ENCODE measurements at places on chromosomes 5 and 9.

- DNase-seq: no peak
Observed at GRCh38 chr9:122033775-122034373, 59.2 kb downstream of the TTLL11 start.

GRCh38 chr5:56822981-56823380 lies 7.6 kb downstream of the MAP3K1 start:
- DNase-seq: no peak

DNA sequence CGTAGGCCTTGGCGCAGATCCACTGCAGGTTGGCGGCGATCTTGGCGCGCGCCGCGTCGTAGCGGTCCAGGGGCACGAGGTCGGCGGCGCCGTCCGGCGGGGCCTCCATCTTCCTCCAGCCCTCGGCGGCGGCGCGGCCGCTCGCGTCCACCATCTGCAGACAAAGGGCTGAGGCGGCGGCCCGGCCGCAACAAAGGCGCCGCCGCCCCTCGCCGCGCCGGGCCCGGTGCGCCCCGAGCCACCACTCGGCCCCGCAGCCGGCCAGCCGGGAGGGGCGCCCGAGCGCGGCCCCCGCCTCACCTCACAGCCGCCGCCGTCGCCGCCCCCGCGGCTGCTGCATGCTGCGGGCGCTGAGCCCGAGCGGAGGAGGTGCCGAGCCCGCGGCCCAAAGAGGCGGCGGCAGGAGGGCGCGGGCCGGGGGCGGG lies 328 bp downstream of the CAMSAP1 start:
- DNase-seq: no peak

DNA sequence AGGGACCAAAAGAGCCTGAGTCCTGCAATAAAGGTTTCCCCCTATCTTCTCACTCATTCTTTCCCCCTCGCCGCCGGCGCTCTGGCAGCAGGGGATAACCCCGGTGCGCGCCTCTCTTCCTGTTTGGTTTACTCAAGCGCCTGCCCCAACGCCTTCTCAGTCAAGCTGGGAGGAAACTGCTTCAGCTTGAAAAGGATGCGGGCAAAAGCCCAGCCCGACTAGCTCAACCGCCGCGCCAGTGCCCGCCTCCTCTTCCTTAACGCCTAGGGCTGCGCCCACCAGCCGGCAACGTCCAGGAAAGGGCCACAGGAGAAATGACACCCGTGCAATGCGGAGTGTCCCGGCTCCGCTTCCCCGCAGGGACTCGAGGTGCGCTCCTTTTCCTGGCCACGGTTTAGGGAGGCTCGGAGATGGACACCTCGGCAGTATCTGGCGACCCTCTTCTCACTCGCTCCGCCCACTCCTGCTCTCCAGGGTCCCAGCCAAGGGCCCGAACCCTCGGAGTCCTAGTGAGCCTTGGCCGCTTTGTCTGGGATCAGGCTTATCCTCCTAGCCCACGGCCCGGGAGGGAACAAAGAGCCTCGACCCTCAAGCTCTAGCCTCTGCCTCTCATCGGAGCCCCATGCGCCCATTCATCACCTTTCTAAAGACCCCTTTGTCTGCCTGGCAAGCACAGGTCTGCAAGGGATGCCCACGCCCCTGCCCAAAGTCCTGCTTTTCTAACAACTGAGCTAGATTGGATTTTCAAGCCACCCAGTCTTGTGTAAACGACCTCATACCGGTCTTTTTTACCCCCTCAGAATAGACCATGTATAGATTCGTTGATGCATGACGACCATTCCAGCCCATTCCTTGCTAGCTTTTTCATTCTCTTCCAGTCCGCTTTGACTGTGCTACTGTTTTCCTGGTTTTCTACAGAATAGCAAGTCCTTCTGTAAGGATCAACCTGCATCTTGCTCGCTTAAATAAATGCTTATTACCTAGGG lies 2.0 kb downstream of the ST8SIA4 start:
- DNase-seq: peak; percentile 53

GRCh38 chr9:107131108-107131799 lies 151.8 kb upstream of the RAD23B start:
- peak; percentile 49 for DNase-seq

DNA sequence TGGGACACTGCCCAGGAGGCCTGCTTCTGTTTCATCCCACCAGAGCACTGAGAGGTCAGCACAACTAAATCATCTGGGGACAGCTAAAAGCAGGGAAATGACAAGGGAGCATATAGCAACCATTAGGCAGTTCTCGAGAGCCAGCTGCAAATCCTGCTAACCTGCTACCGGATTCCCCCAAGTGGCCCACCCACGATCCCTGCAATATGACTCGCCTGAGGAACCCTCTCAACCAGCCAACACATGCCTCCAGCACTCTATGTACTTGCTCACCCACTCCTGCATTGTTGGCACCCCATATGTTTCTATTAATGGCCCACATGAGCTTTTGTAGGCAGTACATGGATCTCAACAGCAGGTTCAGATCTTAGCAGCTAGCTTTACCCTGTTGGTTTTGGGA lies 326.0 kb downstream of the GABRG2 start:
- no peak for DNase-seq

DNA sequence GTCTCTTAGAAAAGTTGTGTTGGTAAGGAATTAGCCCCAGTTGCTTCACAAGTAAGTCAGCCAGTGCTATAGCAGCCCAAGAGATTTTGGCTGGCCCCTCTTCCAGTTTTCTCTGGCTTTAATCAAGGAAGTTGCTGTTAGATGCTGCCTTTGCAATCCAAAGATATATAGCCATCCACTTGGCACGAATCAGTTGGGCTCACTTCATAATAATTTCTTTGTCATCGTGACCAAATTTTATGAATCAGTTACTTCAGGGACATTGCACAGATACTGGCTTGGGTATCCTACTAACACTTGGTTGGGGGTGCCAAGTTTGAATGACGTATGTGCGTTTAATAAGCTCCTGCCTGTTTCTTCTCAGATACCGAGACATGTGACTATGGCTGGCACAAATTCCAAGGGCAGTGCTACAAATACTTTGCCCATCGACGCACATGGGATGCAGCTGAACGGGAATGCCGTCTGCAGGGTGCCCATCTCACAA lies 81.5 kb downstream of the VCAN start:
- no peak for DNase-seq

- DNase-seq: no peak
Observed at GRCh38 chr9:72485821-72486593, 35.4 kb upstream of the TMC1 start.

DNA sequence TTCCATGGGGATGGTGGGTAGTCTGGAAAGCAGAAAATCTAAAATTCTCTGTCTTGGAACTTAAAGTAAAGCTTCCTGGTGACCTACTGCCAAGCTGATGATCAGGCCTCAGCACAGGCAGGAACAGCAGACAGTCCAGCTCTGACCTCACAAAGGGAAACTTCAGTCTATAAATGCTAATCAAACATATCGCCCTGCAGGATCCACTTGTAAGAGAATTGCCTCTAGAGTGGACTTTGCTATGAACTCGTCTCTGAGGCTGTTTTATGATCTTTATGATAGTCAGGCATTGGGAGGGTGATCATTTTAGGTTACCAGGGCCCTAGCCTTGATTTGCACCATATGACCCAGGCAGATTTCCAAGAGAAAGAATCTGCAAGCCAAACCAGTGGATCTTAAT lies 67.6 kb upstream of the SELENOP start:
- no peak for DNase-seq

DNA sequence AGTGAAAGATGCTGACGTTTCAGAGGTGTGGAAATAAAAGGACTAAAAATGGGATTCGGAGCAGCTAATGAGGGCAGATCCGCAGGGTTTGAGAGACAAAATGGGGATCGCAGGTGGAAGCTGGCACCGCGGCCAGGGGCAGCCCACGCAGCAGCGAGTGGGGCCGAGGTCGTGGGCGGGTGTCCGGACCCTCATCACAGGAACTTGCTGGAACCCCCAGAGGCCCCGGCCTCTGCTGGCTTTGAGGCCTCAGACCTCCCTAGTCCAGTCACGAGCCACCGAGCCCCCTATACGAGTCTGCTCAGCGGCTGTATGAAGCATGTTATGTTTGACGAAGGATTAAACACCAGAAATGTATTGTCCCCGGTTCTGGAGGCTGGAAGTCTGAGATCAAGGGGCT lies 45.8 kb upstream of the FCN1 start:
- DNase-seq: no peak

- no peak for DNase-seq
Observed at GRCh38 chr5:169343766-169344165, 42.8 kb upstream of the SLIT3 start.

DNA sequence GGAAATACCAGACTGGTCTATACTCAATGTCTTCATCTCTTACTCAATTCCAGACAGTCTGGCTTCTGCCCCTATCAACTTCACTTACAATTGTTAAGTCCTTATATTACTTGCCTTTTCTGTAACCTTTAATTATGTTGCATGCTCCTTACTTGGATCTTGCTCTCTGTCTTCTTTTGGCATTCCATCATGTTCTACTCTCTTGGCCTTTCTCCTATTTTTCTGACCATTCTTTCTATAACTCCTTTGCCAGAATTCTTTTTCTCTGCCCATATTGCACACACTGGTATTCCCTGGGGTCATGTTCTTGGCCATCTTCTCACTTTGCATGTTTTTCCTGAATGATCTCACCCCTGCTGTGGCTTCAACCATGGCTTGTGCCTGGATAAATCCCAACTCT lies 209.8 kb upstream of the ZNF462 start:
- DNase-seq: no peak

DNA sequence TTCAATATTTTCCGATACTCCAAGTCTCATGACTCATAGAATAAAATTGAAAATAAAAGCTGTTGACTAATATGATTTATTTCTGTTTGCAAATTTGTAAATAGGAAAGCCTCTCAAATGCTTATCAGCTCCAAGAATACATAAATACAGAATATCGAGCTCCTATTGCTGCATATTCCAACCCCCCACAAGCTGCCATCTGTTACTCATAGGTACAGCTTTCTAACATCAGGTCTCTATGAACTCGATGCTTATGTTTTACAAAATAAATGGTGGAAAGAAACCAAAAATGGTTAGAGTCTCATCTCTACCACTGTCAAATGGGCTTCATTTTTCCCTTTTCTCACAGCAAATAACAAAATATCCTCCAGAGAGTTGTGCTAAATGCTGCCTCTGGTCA lies 631.6 kb upstream of the CDH18 start:
- no peak for DNase-seq

- DNase-seq: no peak
Observed at GRCh38 chr9:95605816-95606488, 89.2 kb upstream of the PTCH1 start.

DNA sequence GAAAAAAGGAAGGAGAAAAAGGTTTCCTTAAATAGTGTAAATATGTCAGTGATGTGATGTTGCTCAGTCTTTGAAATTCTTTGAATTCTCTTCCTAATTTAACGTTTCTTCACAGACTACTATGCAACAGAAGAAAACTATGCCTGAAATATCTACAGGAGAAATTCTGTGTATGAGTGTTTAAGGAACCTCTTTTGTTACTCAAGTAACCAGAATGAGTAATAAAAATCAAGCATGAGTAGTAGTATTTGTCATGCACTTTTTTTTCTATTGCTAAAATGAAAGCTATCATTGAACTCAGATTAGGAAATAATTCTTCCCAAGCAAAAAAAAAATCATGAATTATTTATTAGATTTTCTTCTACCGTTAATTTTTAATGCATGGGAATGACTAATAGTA lies 20.3 kb upstream of the THG1L start:
- DNase-seq: no peak

- no peak for DNase-seq
Observed at GRCh38 chr5:115460472-115460871, 84.1 kb downstream of the FEM1C start.
